ENCODE measurements at places on chromosomes 5 and 9.

GRCh38 chr9:131048820-131049219 lies 39.8 kb downstream of the LAMC3 start:
- DNase-seq: no peak

DNA sequence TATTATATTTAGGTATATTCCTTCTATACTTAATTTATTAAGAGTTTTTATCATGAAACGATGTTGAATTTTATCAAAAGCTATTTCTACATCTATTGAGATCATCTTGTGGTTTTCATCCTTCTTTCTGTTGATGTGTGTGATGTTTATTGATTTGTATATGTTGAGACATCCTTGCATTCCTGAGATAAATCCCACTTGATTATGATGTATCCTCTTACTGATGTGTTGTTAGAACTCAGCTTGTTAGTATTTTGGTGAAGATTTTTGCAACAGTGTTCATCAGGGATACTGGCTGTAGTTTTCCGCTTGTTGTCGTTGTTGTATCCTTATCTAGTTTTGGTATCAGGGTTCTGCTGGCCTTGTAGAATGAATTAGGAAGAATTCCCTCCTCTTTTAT lies 213.6 kb downstream of the GDNF start:
- DNase-seq: no peak

DNA sequence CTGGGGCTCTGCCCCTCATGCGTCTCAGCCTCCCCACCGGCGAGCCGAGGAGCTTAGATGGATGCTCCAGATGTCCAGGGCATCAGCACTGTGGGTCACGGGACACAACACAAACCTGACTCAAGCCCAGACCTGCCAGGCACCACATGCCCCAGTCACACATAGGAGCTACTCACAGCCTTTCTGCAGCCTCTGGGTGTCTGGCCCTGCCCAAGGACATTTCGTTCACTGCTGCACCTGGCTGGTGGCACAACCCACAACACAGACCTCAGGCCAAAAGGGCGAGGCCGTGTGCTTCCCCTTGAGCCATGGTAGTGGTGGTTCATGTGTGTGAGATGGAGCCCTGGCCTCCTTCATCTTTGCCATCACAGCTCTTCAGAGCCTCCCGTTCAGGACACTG lies 89.6 kb upstream of the FCN2 start:
- no peak for DNase-seq

GRCh38 chr9:76717613-76718012 lies 46.6 kb upstream of the PCA3 start:
- DNase-seq: no peak

GRCh38 chr5:74009502-74009901 lies 383.5 kb downstream of the ARHGEF28 start:
- no peak for DNase-seq

DNA sequence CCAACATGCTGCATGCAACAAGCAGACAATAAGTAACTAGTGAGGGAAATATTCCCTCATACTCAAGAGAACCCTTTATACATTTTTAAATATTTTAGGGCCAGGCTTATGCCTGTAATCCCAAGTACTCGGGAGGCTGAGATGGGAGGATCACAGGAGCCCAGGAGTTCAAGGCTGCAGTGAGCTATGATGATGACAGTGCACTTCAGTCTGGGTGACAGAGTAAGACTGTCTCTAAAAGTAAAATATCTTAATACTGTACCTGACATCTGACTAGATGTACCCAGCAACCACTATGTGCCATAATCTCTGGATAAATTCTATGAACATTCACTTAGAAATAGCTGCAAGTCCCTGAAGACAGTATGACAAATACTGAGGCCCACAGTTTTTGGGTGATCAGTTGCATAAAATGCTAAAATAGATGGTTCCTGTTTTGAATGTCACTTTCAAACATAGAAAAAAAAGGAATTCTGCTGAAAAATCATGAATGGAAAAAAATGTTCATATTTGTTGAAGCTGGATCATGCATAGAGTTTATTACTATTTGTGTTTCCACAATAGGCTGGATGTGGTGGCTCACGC lies 2.0 kb upstream of the C5orf15 start:
- no peak for DNase-seq

DNA sequence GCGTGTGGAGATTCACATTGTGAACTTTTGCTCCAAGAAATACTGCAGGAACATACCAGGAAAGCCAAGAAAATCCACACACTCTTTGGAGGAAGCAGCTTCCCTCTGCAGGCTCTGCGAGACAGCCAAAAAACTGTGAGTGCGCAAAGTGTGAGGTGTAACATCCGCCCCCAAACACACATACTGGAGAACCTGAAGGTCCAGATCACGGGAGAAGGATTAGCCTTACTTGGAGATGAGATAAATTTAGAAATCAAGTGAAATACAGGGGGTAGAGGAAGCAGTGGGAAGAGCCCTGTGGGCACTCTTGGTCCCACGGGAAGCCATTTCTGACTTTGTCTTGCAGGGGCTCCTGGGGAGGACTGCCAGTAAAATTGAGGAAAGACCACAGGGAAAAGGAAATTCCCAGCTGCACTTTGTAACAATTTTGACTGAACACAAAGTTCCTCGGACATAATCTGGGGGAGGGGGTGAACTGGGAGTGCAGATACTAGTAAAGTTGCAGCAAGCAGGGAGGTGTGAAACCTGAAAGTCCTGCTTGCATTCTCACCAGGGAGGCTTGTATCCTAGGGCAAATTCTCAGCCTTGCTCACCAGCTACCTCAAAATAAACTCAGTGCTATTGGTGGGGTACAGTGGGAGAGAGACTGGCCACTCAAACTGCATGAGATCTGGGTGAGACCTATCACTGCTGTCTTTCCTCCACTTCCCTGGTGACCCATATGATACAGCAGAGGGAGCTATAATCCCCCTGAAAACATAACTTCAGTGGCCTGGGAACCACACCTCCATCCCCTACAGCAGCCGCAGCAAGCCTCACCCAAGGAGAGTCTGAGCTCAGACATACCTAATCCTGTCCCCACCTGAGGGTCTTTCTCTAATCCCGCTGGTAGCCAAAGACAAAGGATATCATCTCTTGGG lies 109.1 kb downstream of the ALDH1A1 start:
- DNase-seq: no peak

- no peak for DNase-seq
Measured at GRCh38 chr5:116738239-116738614, 163.6 kb upstream of the SEMA6A start.

DNA sequence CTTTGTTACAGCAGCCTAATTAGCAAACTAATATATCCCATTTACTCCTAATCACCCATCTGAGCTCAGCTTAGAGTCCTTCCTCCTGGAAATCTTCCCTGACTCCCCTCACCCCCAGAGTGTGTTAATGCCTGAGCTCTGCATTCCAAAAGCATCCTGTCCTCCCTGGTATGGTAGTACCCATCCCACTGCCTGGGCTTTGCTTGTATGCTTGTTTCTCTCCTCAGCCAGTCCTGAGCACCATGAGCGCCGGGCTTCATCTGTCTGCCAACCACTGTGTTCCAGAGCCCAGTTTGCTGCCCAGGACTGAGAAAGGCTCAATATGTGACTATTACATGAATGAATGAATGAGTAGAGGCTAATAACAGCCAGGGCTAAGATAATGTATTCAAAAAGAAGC lies 272.4 kb downstream of the CDK5RAP2 start:
- DNase-seq: no peak

- DNase-seq: no peak
Measured at GRCh38 chr9:136602193-136602885, 56.5 kb upstream of the NOTCH1 start.

- DNase-seq: no peak
Measured at GRCh38 chr5:175523292-175523691, 44.9 kb downstream of the SFXN1 start.

GRCh38 chr5:1227667-1228066 lies 2.5 kb downstream of the SLC6A18 start:
- DNase-seq: no peak

DNA sequence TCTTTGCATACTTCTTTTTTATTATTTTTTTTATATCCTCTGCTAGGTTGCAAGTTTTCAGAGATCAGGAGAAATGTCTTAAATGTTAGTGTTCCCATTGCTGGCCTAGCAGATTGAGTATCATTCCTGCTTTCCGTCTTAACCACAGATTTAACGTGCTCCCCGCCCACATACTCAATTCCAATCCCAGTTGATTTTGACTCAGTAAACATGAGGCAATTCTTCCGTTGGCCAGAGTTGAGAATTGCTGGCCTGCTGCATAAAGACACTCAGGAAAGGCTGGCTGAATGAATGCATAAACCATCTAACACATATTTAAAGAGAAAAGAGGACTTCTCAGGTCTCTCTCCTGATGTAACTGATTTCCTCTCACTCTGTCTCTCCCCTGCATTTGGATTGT lies 46.8 kb upstream of the PLPP6 start:
- DNase-seq: no peak

DNA sequence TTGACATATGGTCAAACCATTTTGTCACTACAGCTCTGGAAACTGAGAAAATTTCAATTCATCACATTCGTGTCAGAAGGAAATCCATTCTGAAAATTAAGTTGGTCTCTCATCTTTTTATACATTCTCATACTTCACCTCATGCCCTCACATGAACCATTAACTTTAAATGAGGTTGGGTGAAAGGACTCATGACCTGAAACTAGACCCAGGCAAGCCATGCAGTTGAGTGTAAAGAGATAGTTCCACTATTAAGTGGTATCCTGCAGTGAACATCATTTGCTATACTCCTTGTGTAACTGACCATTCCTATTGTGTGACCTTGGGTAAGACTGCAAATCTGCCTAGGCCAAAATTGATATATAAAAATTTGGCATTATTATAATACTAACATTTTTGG lies 299.6 kb upstream of the GRIN3A start:
- no peak for DNase-seq

DNA sequence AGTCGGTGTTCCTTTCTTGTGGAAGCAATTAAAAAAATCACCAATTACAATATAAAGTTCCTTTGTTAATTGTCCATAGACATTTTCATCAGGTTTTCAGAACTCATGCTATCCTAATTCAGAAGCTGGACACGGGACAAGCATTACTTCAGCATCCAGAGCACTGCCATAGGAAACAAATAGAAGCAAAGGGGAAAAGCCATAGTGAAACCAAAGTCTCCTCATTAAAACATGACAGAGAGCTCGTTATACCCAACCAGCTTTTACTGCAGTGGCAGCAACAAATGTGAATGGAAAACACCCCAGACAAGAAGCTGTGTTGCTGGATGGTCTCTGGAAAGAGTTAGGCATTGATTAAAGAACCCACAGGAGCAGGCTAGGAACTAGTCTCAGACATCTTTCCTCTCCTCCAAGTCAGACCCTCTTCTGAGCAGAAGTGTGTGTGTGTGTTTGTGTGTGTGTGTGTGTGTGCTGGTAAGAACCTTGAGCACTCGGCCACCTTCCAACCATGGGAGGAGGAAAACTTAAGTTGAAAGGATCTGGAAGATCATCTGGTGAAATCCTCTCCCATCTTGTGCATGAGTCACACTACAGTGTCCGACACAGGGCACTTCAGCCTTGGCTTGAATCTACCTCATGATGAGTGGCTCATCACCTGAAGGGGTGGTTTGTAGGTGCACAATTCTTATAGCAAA lies 162.6 kb upstream of the ADAMTS16 start:
- DNase-seq: no peak

- no peak for DNase-seq
Measured at GRCh38 chr9:115593587-115594091, 475.7 kb upstream of the TNC start.

DNA sequence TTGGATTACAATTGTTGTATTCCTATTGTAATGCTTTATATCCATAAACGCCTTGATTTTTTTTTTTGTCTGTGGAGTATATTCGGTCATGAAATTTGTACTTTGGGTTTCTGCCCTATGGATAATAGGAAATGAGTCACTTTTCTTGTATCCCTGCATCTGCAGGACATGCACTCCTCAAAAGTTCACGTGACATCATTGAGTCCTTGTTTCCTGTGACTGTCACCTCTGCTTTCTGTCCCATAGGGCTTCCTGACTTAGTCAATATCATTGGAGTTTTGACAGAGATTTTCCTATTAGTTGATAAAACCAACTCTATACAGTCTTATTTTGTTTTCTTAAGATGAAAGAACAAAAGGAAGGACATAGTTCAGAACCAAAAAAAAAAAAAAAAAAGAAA lies 356.3 kb downstream of the MAT2B start:
- no peak for DNase-seq

DNA sequence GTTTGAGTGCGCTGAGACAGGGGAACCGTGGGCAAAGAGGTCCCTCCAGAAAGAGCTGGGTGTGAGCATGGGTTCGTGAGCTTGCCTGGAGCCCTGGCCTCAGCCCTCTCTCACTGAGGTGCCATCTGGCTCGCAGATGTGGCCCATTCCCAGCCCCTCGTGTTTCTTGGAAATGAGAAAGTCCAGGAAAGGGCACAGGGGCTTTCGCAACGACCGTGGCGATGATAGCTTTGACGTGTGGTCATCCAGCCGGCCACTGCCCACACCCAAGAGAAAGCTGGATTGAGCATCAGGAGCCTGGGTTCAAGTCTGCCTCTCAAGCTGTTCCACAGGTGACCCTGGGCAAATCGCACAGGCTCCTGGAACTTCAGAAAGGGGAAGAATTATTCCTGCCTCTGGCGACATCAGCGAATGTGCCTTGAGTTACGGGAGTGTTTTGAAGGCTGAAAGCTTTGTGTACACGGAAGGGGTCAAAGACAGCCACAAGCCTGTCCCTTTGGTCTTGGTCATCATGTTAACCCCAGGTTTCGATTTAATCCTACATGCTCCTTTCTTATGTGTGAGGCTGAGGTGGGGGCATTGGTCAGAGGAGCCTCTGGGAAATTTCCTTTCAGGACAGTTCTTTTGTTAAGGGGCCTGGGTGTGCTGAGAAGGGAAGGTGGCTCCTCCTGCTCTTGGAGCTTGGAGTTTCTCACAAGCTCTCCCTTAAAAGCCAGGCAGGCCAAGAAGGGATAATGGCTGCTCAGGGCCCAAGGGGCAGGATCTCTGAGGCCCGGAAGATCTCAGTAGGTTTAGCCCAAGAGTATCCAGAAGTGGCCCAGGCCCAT lies 41.7 kb upstream of the IL17B start:
- DNase-seq: no peak

- no peak for DNase-seq
Measured at GRCh38 chr5:90214991-90215390, 194.6 kb downstream of the CETN3 start.

- DNase-seq: no peak
Measured at GRCh38 chr5:151113651-151114050, 32.8 kb upstream of the TNIP1 start.

Measured in NCI-H2081 treated with DMSO at 0.1 percent for 48 hours (cell line).